ENCODE measurements at places on chromosomes 6 and 20.
A peak's percentile ranks its signal among the peaks of the same experiment; 100 is the strongest.

DNA sequence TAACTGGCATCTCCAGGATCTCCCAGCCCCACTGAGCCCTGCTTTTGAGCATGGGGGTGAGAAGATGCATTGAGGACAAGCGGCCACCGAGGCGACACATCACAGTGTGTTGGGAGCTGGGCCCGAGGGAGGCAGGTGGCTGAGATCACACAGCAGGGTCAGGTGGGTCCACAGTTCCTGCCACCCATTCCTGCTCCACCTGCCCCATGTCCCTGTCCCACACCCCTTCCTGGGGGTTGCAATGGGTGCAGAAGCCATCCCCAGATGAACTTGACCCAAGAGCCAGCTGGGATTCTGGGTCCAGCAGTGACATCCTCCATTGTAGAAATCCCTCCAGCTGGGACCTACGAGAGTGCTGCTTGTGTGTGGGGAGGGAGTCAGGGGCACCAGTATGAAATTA is 1.0 kb downstream of the TGM2 start:
- no peak for DNase-seq

DNA sequence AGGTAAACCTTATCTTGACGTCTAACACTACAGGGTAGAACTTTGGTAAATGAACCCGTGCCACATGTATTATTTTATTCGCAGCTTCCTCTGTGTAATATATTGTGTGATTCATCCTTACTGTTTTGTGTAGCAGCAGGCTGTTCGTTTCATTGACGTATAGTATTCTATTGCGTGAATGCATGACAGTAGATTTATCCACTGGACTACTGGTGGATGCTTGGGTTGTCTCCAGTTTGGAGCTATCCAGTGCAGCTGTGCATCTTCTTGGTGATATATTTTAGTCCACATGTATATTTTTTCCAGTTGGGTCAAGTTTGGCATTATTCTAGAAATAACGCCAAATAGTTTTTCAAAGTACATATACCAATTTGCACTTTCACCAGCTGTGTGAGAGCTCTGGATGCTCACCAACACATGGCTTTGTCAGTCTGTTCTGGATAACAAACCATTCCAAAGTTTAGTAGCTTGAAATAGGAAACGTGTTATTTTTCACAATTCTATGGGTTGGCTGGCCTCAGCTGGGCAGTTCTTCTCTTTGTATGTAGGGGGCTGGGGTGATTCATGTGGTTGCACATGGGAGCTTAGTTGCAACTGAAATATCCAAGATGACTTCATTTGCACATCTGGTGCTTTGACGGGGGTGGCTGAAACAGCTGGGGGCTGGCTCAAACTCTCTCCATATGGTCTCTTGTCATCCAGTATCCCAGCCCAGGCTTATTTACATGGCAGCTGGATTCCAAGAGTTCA is 9.3 kb downstream of the ECT2L start:
- no peak for DNase-seq

DNA sequence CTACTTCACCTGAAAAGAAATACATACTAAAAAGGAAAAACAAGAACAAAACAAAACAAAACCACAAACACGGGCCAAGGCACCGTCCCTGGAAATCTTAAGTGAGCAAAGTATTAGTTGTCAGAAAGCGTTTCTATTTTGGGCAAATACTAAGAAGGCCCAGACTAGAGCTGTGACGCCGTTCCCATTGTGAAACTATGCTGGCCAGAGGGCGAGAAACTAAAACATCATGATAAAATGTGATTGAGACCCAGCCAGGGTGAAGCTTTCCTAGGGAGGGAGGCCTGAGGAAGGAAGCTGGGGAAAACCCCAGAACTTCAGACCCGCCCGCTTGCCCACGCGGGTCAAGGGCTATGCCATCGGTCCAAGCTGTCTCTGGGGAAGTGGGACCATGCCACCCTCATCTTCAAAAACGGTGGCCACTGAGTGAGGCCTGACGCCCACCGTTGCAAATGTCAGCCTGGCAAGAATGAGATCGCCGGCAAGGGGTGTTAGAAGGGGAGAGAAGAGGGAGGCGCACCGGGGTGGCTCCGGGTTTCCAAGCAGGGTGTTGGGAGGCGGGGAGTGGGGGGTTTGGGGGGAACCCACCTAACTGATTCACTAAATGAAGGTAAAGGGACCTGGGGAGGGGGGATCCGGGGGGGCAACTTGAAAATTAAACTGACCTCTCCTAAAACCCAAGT is 1950.9 kb upstream of the DEFB115 start:
- no peak for DNase-seq

- no peak for DNase-seq
Observed at GRCh38 chr6:42988486-42989020, 4.2 kb downstream of the PPP2R5D start.

- no peak for DNase-seq
Observed at GRCh38 chr20:62716198-62716940, 7.7 kb downstream of the NTSR1 start.

DNA sequence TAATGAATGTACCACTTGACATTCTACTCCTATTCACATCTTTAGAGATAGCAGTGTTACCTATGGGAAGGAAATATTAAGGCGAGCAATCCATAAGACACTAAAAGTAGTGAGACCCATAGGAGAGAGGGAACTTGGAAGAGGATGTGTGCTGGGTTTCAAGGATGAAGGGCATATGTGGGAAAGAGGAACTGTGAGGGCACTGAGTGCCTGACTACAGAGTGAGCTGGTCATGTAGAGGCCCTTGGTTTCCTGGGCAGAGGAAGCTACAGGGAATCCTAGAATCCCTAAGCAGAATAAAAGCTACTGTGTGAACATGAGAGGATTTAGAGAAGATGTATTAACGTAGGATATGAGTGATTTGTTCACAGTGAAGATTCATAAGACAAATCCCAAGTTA is 262.8 kb downstream of the FARS2 start:
- DNase-seq = no peak

DNA sequence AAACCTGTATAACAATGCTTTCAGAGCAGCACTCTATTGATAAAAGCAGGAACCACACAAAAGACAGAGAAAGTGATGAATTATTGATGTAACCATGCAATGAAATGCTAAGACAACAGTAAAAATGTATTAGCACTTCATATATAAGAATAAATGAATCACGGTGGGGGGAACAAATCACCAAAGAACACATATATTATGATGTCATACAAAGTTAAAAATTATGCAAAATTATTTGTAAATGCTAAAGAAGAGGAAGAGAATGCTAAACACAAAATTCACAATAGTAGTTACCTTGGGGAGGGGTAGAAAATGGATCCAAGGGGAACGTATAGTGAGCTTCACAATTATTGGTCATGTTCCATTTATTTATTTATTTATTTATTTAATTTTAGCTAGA is 133.9 kb downstream of the KIF13A start:
- no peak for DNase-seq

DNA sequence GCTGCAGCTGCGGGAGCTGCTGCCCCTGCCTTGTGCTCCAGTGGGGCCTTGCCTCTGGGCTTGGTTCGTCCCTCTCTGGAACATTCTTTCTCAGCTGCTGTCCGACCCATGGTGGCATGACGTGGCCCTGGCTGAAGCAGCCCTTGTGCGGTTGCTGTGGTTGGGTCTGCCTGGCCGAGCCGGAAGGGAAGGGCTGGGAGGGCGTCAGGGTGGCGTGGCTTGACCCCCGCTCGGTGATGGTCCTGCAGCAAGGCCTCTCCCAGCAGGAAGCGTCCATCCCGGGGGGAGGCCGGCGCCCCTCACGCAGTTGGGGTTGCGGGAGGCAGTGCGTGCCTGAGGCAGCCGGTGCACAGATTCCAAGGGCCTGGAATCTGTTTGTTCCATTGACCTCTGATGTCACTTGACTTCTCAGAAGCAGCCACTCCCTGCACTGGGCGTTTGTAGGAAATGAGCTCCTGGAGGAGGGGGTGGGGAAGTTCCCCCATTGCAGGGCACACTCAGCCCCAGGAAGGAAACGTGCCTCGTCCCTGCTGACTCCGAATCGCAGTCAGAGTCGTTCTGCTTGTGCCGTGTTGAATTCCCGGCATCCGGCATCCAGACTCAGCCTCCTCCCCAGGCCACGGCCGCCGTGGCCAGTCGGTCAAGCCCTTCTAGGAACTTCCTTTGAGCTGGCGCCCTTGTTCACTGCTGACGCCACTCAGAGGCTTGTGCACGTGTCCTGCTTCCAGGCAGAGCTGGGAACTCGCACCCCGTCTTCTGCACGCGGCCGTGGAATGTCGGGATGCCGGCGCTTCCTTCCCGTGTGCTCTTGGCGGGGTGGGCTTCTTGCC is 9.7 kb upstream of the TNFRSF6B start:
- DNase-seq = no peak

- DNase-seq = no peak
Observed at GRCh38 chr20:4559906-4560305, 161.8 kb upstream of the PRND start.

DNA sequence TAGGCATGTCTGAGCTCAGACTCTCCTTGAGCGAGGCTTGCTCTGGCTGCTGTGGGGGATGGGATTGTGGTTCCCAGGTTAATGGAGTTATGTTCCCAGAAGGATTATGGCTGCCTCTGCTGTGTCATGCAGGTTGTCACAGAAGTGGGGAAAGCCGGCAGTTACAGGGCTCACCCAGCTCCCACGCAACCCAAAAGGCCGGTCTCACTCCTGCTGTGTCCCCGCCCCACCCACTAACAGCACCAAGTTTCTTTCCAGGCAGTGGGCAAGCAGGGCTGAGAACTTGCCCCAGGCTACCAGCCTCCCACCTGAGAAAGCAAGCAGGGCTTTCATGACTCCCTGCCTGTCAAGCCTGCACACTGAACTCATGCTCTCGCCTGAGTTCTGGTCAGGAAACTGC is 750.5 kb downstream of the FRK start:
- DNase-seq = no peak

- no peak for DNase-seq
Observed at GRCh38 chr6:48067886-48068277, 43.1 kb downstream of the PTCHD4 start.

GRCh38 chr6:170165085-170165470 is 125.8 kb downstream of the DLL1 start:
- DNase-seq = no peak

- no peak for DNase-seq
Observed at GRCh38 chr6:149965194-149966020, 1.7 kb downstream of the ULBP1 start.

DNA sequence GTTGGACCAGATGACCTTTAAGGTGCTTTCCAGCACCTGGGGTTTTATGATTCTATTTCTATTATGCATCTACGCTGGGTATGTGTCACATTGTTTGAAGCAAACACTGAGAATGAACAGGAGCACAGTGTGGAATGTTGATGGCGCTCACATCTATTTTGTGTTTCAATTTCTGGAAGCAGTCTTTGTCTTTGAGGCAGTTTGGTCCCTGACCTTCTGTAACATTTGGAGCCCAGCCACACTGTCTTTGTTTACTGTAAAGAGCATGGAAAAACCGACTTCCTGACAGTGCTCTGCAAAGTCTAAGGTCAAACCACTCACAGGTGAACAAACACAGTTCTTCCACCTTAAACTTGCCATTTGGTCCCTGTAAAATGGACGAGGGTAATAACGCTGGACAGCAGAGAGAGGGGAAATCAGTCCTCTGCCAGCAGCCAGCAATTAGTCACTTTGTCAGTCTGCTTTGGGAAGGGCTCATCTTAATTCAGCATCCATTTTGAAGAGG is 155.5 kb downstream of the PRL start:
- peak; percentile 64 for DNase-seq

- DNase-seq = no peak
Observed at GRCh38 chr6:70857387-70858077, 99.3 kb downstream of the B3GAT2 start.

DNA sequence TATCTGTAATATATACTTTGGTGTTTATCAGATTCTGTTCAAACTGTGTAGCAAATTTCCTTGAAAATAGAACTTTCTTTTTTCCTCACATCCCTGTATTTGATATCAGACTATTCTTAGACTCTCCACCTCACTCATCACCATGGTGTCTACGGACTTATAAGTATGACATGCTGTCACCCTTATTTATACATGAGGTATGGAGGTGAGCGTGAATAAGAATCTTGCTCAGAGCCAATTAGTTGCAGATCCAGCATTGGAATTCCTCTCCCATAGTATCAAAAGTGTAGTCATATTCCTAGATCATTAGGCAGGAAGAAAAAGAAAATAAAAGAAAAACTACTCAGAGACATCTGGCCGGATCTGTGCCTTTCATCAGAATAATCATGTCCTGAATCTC is 43.0 kb downstream of the TPD52L1 start:
- DNase-seq = no peak

GRCh38 chr6:75830959-75831885 is 82.2 kb downstream of the MYO6 start:
- DNase-seq = no peak

DNA sequence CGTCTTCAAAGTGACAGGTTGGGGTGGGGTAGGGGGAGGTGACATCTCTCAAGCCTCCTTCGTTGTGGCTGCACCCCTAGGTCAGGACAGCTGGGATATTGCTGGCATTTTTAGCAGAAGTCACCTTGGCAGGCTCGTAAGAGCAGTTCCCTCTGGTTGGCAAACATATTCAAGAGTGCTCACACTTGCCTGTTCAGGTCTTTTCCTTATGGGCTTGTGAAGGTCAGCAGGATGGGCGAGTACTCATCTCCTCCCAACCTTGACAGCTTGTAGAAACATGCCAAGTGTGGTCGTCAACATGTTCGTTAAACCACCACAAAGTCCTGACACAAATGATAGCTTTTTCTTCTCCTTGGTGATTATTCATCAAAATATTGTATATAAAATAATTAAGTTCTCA is 113.6 kb downstream of the HDGFL1 start:
- DNase-seq = no peak

DNA sequence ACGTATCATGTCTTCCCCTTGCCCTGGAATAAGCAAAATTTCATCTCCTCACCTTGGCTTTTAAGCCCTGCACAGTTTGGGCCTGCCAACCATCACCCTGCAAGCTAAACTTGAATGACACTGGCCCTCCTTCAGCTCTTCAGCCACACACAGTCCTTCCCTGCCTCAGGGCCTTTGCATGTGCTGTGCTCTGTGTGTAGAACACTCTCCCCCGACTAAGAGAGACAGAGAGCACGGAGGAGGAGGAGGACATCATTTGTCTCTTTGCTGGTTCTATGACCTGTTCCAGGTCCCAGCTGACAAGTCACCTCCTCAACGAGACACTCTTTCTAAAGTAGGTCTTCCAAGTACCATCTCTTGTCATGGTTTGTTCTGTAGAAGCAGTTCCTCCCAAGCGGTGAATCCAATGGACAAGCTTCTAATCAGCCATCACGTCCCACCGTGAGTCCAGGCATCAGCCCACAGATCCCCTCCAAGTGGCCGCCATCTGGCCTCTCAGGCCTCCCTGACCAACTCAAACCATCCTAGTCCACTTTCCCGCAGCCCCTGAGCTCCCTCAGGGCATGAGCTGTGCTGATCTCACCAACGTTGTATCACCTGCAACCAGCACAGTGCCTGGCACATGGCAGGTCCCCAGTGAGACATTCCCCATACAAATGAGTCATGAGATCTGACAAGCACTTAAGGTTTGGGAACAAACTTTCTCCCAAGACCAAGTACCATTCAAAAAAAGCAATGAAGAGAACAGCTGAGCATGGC is 30.5 kb downstream of the NFATC2 start:
- no peak for DNase-seq

- DNase-seq = no peak
Observed at GRCh38 chr6:169073311-169073710, 180.3 kb downstream of the THBS2 start.

All from NCI-H2081 treated with DMSO at 0.1 percent for 48 hours (cell line).